ENCODE measurements at places on chromosomes 7 and 10. TPM values are rescaled to one million over a fixed set of nuclear protein-coding genes. Genes with fewer than 3 reads are reported as not detected.
A peak's percentile ranks its signal among the peaks of the same experiment; 100 is the strongest.

DNA sequence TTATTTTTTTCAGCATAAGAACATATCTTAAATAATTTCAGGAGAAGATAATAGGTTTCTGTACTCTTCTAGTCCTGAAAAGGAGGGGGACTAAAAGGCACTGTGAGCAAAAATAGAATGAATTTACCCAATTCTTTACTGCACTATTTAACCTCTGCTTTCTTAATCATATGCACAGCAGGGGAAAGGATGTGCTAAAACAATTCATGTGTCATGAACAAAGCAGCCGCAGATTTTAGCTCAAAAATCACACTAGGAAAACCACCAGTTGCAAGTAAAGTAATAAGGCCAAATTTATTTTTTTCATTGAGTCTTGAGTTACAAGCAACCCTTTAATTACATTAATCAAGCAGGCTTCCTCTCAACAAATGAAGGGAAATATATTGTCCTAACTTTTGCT lies 80.1 kb downstream of the CABCOCO1 start:
- no peak for DNase-seq

Gene LRRN3
- 0.69 TPM for total RNA-seq

DNA sequence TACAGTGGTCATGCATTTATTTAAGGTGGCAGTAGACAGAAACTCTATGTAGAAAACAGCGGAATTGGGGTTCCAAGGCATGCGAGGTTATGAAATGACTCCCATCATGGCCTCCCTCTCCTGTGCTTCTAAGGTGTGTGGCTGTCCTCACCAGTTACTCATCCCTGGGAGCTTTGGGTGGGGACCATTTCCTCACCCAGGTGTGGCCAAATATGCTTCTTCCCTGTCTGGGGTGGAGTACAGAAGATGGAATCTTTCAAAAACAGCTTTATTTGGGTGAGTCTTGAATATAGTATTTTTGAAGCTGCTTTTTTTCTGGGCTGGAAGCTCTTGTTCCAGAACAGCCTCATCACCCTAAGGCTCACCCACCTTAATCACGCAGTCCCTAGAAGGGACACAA lies 139.0 kb downstream of the NRF1 start:
- DNase-seq: no peak

Gene DLX5
- total RNA-seq: not detected

DNA sequence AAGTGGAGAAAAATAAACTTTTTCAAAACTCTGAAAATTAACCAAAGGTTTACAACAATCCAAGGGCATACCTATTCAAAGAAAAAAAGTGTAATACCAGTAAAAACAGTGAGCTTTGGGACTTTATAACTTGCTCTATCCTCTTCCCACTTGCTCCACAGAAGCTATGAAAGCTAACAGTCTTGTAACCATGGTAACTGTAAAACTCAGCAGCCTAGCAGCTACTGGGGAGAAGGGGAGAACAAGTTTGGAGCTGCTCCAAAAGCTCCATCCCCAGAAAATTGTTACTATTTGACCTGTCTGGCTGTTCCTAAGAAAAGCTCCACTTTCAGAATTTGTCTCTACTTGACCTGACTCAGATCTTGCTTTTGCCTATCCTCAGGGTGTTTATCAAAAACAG lies 191.5 kb downstream of the OTUD1 start:
- no peak for DNase-seq

GRCh38 chr10:122344741-122345258 lies 29.7 kb upstream of the PLEKHA1 start:
- DNase-seq: peak; percentile 51

Gene FANK1
- 2.2 TPM for total RNA-seq

Gene TET1
- 2.9 TPM for total RNA-seq

Gene INMT
- 1.4 TPM for total RNA-seq

- DNase-seq: no peak
Measured at GRCh38 chr7:36723951-36724664, at the start of gene AOAH. Gene AOAH, minus strand, starts transcription at chr7:36724494. Its CDS starts 346 bp downstream, at chr7:36724148.

GRCh38 chr10:14382022-14382421 lies 51.3 kb upstream of the FRMD4A start:
- peak; percentile 69 for DNase-seq

DNA sequence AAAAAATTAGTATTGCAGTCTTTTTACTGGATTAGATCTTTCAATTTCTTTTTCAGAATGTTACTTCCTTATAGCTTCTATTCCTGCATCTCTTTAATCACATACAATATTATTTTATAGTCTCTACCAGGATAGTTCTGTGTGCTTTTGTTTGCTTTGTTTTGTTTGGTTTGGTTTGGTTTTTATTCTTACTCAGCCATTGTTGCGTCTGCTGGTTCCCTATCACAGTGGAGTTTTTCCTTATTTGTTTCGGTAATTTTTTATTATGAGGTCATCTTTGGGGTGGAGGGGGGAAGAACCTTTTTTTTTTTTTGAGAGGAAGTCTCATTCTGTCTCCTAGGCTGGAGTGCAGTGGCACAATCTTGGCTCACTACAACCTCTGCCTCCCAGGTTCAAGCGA lies 9.0 kb upstream of the BAIAP2L1 start:
- no peak for DNase-seq

Gene GIMAP8
- total RNA-seq: 0.06 TPM

Measured in LHCN-M2 (cell line).